Spleen (tissue), 13 donors: ENCODE measurements at places on chromosomes 2 and 18. TPM values are rescaled to one million over a fixed set of nuclear protein-coding genes. Genes with fewer than 3 reads are reported as not detected.

GBX2 gene
- total RNA-seq: not detected

RAB12 gene
- total RNA-seq: 56.5 TPM

CENPA gene
- not detected for total RNA-seq

C1D gene
- total RNA-seq: 18.7 TPM

RAB17 gene
- total RNA-seq: 0.46 TPM

SLC5A7 gene
- total RNA-seq: not detected

TUBA3E gene
- total RNA-seq: not detected

GRCh38 chr2:42901076-42901640 is 108.8 kb upstream of the HAAO start:
- DNase-seq: no peak

- no peak for DNase-seq
Observed at GRCh38 chr2:145055651-145056050, 535.7 kb upstream of the ZEB2 start.

DNA sequence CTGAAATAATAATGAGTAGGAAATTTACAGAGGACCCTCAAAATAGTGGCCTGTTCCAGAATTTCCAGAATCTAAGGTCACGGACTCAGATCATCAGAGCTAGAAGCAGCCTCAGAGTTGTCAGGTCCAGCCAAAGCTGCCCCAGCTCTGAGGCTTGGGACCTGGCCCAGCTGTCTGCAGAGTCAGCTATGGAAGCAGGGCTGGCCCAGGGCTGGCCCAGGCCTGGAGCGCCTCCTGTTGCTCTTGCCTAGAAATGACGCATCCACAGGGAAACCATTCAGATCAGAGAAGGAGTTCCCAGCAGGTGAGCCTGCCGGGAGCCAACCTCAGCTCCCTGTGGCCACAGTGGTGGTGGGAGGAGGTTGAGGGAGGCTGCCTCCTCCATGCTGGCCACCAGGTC is 106.7 kb upstream of the ARL4C start:
- no peak for DNase-seq

DNA sequence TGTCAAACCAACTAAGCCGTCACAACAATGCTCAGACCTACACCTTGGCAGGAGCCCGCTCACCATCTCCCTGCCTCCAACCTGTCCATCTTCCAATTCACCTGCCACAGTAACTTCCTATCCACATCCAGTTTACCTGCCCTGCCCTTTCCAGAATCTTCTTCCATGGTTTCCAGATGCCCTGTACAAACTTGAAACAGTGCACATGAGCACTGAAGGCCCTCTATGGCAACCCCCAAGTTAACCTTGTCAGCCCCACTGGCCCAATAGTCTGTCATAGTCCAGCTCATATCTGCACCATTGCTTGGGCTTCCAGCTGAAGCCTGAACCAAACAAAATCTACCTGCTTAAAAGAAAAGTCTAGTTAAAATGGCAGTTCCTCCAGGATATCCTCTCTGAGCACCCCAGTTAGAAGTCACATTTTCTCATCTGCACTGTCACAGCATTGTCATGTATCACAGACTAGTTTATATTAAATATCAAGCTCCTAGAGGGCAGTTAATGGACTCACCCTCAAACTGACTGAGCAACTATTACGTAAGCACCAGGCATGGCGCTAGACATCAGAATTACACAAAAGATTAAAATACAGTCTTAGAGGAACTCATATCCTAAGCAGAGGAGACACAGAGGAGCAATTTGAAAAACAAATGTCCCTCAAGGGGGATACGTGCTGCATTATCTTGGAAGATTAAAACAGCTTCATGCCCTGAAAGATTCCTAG is 11.6 kb downstream of the NFE2L2 start:
- DNase-seq: no peak

DNA sequence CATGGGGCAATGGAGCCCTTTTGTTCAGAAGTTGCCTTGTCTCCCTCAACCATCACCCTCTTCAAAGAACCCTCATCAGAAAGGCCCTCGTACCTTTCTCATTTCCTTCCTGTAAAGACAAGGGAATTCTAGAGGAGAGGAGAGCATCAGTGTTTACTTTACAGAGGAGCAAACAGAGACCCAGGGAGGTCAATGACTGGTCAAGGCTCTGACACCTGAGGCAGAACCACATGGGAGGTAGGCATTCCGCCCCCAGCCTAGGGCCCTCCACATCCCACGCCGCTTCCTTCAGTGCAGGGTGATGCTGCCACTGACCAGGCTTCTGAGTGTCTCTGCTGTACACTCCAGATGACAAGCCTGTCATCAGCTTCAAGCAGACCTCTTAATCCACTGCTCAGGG is 104.7 kb downstream of the NRP2 start:
- no peak for DNase-seq

DNA sequence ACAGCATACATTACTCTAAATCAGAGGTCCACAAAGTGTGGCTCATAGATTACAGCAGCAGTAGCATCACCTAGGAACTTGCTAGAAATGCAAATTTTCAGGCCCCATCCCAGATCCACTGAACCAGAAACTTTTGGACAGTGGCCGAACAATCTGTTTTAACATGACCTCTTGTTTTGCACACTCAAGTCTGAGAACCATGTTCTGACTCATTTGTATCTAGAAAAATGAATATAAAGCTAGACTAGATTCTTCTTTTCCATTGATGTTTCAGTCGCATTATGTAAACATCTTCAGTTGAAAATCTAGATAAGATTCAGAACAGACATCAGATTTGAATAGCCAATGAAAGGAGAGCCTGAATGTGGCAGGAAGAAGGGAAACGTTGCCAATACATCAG is 608.8 kb downstream of the LRP1B start:
- no peak for DNase-seq

DNA sequence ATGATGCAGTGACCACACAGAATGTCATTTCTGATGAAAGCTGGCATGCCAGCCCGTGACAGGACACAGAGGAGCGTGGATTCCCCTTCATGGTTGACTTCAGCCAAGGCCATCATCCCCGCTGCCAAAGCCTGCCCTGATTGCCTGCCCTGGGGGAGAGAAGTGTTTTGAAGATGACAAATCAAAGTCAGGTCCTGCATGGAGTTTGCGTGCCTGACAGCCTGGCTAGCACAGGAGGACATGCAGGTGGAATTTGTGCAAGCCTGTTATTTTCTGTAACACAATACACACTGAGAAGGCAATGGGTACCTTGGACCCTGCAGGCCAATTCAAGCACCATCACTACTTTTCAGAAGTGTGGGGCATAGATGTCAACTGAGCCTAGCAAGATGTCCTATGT is 5.4 kb upstream of the IL1R2 start:
- no peak for DNase-seq

DNA sequence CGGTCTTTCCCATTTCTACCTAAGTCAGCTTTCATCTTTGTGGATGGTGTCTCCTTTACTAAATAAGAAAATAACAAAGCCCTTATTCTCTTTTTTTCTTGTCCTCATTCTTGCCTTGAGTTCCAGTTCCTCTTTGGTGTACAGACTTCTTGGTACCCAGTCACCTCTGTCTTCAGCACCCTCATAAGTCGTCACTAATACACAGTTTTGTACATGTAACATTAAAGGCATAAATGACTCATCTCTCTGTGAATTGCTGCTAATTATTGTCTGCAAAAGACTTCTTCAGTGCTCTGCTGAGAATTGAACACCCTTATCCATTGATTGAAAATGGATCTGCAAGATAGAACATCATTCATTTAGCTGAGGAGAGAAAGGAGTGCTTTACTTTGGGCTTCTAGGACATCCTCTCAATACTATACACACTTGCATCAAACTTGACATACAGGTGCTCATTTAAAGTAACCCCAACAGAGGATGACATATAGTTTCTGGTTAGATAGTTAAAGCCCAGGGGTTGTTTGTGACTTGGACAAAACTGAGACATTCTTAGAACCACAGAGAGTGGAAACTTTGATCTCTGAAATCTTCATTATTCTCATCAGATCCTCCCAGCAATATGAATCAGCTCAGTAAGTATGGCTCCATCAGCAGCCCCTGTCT is 97.0 kb downstream of the XRCC5 start:
- DNase-seq: no peak

DNA sequence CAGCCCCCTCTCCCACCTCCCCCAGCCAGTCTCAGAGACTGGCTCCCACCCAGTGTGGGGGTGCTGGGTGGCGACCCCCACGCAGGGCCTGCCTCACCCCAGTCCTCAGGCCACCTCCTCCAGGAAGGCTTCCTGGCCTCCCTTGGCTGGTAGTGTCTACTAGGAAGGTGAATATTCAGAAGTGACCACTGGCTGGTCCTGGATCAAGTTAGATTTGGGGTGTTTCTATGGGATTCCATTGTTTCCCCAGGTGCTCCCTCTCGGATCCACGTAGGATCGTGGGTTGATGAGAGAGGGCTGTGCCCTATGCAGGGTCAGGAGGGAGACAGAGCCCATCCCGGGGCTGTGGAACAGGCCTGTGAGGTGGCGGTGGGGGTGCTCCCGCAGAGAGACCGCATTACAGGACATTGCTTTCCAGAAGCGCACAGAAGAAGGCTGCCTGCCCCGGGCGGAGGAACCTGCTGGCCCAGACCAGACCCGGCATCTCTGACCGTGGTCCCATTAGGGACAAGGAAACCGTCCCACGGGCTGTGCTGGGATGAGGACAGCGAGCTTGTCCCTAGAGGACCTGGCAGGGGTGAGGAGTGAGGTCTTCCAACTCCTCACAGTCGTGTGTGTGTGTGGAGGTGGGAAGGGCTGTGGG is 3.3 kb downstream of the PDCD1 start:
- peak; percentile 67 for DNase-seq
